ENCODE measurements at places on chromosomes 1 and 21. TPM values are rescaled to one million over a fixed set of nuclear protein-coding genes. Genes with fewer than 3 reads are reported as not detected.

DNA sequence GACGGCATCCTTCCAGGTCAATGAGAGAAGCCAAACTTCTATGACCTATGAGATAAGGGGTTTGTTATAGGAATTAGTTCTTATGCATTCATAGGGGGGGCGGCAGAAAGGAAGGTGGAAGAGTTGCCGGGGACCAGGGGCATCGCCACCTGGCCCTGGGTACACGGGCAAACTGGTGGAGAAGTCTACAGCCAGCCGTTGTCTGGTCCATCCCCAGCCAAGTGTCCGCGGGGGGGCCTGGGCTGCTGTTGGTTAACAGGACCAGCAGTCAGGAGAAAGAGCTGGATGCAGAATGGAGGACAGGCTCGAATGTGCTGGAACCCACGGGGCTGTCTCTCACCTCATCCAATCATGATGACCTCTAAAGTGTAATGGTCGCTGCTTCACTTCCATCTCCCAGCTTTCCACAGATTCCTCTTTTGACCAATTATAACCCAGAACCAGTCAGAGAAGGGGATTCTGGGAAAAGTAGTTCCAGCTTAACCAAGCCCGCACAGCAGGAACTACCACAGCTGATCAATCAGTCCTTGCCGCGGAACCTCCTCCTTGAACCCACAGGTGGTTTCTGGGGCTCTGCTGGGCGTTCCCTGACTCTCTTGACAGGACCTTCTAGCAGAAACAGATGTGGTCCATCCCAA lies 17.8 kb downstream of the TMEM51 start:
- no peak for DNase-seq
- H3K36me3 ChIP-seq, result no peaks in the 10 kb centered on the region
- H3K27ac ChIP-seq, result no peak overlapping the region
- no peaks in the 10 kb centered on the region for H3K27me3 ChIP-seq
- no peak overlapping the region for H3K4me3 ChIP-seq

GRCh38 chr1:68438310-68438709 lies 11.4 kb downstream of the RPE65 start:
- H3K4me3 ChIP-seq, result no peak overlapping the region
- no peak for DNase-seq
- H3K27me3 ChIP-seq, result no peaks in the 10 kb centered on the region
- no peak overlapping the region for H3K27ac ChIP-seq
- H3K4me1 ChIP-seq, result no peaks in the 10 kb centered on the region

- H3K4me3 ChIP-seq, result no peak overlapping the region
- no peak overlapping the region for H3K27ac ChIP-seq
- H3K27me3 ChIP-seq, result no peaks in the 10 kb centered on the region
- no peaks in the 10 kb centered on the region for H3K36me3 ChIP-seq
- DNase-seq, result no peak
- H3K4me1 ChIP-seq, result no peaks in the 10 kb centered on the region
Measured at GRCh38 chr1:73832276-73833181, 365.4 kb downstream of the LRRIQ3 start.

GRCh38 chr1:22539510-22540118 lies 23.7 kb upstream of the EPHA8 start:
- no peaks in the 10 kb centered on the region for H3K27me3 ChIP-seq
- no peaks in the 10 kb centered on the region for H3K36me3 ChIP-seq
- H3K27ac ChIP-seq, result no peak overlapping the region

GRCh38 chr1:207172885-207173284 lies 68.9 kb downstream of the C4BPA start:
- no peak overlapping the region for H3K27ac ChIP-seq
- H3K36me3 ChIP-seq, result no peaks in the 10 kb centered on the region
- no peak for DNase-seq
- no peaks in the 10 kb centered on the region for H3K4me1 ChIP-seq

GRCh38 chr1:210272666-210273065 lies 40.1 kb downstream of the SERTAD4 start:
- H3K4me3 ChIP-seq, result no peak overlapping the region
- H3K36me3 ChIP-seq, result no peaks in the 10 kb centered on the region
- no peak for DNase-seq
- H3K27me3 ChIP-seq, result no peaks in the 10 kb centered on the region
- no peaks in the 10 kb centered on the region for H3K4me1 ChIP-seq

AJAP1 gene
- 0.09 TPM for total RNA-seq

PPM1J gene
- not detected for total RNA-seq

- peaks cover 10% of the 10 kb centered on the region for H3K36me3 ChIP-seq
- H3K27ac ChIP-seq, result peak overlapping the region; percentile 75
- peaks cover 78% of the 10 kb centered on the region for H3K4me1 ChIP-seq
- peak overlapping the region; percentile 94 for H3K4me3 ChIP-seq
- no peak for DNase-seq
Measured at GRCh38 chr21:44919111-44919912, 1.4 kb downstream of the ITGB2 start.

THEM5 gene
- not detected for total RNA-seq

DNA sequence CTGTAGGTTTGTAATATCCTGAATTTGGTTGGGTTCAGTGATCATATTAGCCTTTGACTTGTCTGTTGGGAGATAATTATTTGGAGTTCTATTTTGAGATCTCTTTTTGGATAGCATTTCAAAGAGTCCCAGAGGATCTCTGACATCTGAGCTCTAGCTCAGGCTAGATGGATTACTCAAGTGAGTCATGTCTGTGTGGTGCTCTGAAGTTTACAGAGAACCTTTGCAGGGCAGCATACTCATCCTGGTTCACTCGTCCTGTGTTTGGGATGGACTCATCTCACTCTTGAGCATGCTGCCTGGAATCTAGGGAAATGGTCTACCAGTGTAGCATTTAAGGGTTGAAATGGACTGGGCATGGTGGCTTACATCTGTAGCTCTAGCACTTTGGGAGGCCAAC lies 29.4 kb upstream of the BMP8A start:
- DNase-seq, result no peak
- peaks cover 87% of the 10 kb centered on the region for H3K36me3 ChIP-seq
- H3K27ac ChIP-seq, result no peak overlapping the region
- H3K4me1 ChIP-seq, result no peaks in the 10 kb centered on the region

DNA sequence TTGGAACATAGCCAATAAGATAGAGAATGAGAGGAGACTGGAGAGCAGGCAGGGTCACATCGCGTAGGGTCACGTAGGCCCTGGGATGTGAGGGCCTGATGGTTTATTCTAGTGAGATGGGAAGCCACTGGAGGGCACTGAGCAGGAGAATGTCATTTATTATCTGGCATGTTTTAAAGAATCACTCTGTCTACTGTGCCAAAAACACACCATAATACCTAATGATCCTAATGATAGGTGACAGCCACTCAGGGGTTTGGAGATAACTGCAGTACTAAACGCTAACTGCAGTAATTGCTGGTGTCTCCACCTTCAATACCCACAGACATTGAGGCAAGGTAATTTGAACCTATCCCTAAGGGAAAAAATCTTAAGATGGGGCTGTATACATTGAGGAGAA lies 185.4 kb downstream of the TTLL7 start:
- H3K4me3 ChIP-seq, result no peak overlapping the region
- H3K27ac ChIP-seq, result no peak overlapping the region
- no peaks in the 10 kb centered on the region for H3K27me3 ChIP-seq
- H3K36me3 ChIP-seq, result no peaks in the 10 kb centered on the region
